ENCODE measurements at places on chromosomes 3 and 15.

DNA sequence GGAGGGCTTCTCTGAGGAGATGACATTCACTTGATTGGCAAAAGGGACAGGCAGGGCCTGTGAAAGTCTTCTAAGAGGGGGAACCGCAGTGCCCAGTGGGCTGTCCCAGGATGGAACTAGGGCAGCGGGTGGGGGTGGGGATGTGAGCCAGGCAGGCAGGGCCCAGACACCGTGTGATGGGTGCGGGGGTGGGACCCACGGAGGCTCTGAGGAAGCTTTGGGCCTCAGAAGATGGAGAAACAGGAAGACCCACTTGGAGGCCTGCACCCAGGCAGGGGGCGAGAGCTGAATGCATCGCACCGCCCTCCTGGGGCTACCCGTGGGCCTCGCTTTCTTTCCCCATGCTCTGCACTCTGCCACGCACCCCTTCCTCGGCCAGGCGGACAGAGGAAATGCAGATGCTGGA lies 32.9 kb upstream of the ACAD9 start:
- no peak for DNase-seq

- no peak for DNase-seq
Observed at GRCh38 chr15:88915354-88915753, 2.2 kb upstream of the MFGE8 start.

DNA sequence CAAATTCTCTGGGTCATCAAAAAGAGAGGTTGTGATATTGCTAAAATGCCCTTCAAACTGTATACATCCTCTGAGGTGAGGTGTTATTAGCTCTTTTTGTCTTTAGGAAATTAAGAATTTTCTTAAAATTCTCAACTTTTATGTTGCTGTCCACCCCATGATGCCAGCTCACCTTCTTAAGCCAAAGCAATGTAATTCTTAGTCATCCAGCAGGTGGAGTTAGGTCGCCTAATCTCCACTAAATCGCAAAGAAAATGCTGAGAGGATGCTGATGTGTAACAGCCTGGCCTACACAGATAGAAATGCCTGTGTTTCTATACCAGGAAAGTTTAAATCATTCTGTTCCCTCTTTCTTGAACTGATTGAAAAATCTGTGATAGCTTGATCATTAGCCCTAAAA lies 770.2 kb upstream of the ALCAM start:
- DNase-seq: no peak

DNA sequence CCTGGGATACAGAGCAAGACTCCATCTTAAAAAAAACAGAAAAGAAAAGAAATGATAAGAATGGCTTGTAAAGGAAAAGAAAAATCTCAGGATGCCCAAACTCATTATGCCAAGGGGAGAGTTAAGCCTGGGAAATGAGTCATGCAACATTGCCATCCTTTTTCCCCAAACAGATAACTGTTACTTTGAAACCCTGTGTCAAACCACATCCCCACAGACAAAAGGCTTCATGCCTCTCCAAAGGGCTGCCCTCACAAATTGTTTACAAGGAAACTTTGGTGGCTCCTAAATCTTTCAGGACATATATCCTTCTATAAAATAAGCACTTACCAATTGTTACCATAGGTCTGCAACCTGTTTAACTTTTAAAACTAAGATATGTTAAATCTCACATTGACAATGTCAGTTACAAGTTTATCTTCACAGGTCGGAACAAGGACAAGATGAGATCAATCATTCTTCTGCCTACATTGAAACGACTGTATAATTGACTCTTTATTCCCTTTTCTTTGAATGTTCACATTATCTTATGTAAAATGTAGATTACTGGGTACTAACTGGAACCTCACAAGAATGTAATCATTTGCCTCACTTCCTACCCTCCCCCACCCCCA lies 18.6 kb upstream of the SENP7 start:
- DNase-seq: no peak

- DNase-seq: no peak
Observed at GRCh38 chr15:90086868-90087268, 15.4 kb downstream of the IDH2 start.

- DNase-seq: peak; percentile 46
Observed at GRCh38 chr15:59307165-59307537, 65.5 kb downstream of the MYO1E start.

GRCh38 chr3:156491192-156491591 lies 63.7 kb downstream of the SSR3 start:
- no peak for DNase-seq

DNA sequence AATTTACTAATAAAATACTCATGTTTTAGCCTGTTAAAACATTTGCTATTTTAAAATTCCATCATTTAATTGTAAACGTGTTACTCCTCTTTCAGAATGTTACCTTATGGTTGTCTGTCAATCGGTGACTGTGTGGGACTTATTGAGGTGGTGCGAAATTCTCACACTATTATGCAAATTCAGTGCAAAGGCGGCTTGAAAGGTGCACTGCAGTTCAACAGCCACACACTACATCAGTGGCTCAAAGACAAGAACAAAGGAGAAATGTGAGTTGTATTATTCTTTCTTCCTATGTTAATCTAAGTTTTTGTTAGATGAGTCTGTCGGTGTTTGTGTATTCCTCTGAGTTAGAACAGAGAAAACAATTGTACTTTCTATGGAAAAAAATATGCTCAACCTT lies 21.7 kb downstream of the KCNMB3 start:
- no peak for DNase-seq

DNA sequence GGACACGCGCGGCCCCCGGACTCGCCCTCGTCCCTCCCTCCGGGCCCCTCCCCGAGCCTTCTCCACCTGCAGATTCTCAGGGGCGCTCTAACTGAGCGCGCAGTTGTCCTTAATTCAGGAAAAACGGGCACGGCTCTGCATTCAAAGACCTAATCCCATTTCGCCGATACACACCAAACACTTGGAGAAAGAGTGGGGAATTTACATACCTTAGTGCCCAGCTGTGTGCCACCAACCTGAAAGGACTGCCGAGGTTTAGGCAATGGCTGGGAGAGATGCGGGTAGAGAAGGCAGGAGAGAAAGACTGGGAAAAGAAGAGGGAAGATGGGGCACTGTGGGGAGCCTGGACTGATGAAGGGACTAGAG lies 21.8 kb downstream of the IGDCC3 start:
- DNase-seq: no peak

DNA sequence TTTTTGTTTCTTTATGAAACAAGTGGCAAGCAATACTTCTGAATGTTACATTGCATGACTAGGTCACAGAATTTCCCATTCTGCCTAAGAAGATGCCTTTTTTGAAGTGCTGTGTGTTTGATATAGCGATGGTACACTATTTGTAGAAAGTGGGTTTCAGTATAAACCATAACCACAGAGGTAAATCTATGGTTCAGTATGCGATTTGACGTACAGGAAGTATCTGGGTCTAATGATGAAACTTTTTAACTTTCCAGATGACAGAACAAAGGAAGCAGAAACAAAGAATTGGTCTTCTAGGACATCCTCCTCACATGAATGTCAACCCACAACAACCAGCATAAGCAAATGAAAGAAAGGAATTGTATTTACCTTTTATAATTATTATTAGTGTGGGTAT lies 133.4 kb upstream of the BHLHE40 start:
- DNase-seq: no peak

GRCh38 chr3:188196232-188196990 lies 42.5 kb downstream of the LPP start:
- DNase-seq: no peak

- DNase-seq: no peak
Observed at GRCh38 chr3:42123012-42123581, 31.9 kb downstream of the TRAK1 start.

DNA sequence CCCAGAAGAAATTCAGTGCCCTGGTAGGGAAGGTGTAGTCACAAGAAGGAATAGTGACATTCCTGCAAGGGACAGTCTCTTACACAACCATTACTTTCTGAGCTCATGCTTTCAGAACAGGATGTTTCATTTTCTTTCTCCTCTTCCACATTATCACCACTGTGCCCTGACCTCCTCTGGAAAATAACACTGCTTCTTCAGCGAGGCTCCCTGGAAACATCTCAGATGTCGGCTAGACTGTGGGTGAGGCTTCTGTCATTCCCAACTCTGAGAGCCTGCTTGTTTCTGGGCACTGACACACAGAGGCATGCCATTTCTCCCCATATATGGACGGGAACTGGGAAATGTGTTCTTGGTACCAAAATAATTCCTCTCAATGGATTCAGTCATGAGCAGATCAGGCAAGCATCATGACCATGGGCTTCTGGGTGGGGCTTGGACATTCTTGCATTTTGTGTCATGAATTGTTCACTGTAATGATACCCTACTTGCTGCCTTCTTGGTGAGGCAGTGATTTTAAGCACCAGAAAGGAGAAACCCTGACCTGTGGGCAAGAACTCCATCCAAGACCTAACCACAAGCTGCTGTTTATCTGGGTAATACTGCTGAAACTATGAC lies 14.3 kb upstream of the TNFAIP8L3 start:
- no peak for DNase-seq

GRCh38 chr3:187288131-187288854 lies 3.2 kb downstream of the MASP1 start:
- no peak for DNase-seq

GRCh38 chr3:46847744-46848143 lies 15.5 kb downstream of the MYL3 start:
- no peak for DNase-seq

DNA sequence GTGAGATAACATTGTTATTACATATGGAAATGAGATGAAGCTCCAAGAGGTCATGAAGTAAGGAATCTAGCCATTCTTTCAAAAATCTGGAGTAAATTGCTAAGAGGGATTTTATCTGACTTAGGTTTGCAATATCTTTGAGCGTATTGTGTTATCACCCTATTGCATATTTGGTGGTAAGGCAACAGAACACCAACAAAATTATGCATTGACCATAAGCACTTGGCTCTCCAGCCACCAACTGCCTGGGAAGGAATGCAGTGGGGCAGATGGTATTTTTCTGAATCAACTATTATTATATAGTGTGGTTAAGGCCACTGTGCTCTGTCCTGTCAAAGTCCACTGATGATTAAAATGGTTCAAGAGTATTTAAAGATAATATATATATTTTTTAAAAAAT lies 287.9 kb upstream of the SEMA6D start:
- no peak for DNase-seq

DNA sequence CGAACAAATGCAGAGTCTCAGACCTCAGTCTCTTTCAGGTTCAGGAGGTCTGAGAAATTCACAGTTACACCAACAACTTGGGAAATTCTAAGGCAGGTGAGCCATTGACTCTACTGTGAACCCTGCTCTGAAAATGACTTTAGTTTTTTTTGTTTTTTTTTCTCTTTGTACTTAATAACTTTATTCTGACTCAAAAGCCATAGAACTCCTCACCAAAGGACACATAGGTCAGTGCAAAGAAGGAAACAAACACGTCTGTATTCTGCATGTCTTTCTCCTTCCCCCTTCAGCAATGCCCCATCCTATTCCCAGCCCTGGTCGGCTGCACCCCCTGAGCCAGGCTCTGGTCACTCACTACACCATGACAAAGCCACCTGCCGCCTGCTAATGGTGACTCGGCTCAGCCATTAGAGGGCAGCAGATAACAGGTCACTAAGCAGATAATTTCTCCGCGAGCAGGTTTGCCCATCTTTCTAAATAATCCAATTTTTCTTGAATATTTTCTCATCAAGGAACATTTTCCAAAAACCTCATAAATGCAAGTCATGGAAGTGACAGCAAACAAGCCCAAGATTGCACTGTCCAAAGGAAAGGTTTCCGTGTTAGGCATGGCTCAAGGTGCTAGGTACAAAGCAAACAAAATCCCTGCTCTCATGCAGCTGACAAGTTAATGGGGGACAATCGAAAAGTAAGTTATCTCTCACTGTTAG lies 37.7 kb downstream of the TM4SF4 start:
- peak; percentile 64 for DNase-seq

DNA sequence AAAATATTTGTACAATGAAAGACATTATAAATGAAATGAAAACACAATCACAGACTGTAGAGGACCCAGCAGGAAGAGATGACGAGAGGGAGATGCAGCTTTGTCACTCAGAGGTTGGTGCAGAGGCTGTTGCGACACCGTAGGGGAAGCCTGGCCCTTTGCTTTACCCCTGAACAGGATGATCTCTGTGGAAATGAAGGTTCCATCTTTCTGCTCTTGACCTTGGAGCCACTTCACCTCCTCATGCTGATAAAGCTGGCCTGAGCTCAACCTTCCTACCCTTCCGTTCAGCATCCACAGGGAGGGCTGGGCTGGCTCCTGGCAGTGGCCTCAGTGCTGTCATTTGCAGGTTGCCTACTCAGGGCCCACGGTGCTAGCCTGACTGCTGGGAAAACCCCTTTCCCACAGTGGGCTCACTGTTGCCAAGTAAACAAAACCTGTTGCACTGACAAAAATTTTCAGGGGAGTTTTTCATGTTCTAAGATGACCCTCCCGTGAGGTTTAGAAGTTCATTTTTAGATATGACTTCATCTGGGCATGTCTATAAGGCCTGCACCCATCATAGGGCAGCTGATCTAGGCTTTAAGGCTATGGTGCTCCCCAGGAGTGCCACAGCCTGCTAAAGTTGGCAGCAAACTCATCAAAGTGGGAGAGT lies 3.0 kb upstream of the CD80 start:
- DNase-seq: no peak

DNA sequence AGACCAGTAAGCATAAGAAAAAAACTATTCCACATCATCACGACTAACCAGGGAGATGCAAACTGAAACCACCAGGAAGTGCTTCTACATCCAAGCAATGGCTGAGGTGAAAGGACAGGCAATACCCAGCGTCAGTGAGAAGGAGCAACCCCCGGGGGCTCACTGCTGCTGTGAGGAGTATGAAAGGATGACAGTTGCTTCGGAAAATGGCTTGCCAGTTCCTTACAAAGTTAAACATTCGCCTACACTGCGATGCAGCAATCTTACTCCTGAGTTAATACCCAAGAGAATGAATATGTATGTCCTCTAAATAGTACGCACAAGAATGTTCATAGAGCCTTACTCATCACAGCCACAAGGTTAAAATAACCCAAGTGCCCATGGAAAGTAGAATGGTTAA lies 13.3 kb upstream of the PLXNA1 start:
- DNase-seq: no peak

GRCh38 chr3:32392536-32393302 lies 1.1 kb downstream of the CMTM7 start:
- no peak for DNase-seq

GRCh38 chr3:40593351-40593750 lies 68.6 kb downstream of the ZNF621 start:
- no peak for DNase-seq
